ENCODE measurements at places on chromosomes 7 and 10.
A peak's percentile ranks its signal among the peaks of the same experiment; 100 is the strongest.

GRCh38 chr10:18158773-18159265, 18.6 kb downstream of the CACNB2 start:
- DNase-seq = no peak

- peak; percentile 54 for DNase-seq
These were observed 12.4 kb downstream of the NMT2 start for GRCh38 chr10:15155978-15156656.

- no peak for DNase-seq
These were observed 31.1 kb upstream of the RSBN1L start for GRCh38 chr7:77665161-77665560.

DNA sequence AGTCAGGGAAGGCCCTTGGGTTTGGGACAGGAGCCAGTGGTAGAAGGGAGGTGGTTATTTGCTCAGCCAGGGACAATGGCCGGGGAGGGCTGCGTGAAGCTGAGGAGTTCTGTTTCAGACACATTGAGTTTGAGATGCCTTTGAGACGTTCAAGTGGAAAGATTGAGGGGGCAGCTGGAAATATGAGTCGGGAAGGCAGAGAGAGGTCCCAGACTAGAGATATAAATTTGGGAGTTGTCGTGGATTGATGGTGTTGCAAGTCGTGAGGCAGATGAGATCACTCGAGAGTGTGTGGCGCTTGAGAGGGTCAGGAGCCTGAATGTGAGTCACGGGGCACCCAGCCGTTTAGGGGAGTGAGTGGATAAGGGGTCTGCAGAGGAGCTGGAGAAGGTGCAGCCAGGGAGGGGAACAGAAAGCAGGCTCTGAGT, 73.3 kb downstream of the ZMIZ1 start:
- DNase-seq = no peak

DNA sequence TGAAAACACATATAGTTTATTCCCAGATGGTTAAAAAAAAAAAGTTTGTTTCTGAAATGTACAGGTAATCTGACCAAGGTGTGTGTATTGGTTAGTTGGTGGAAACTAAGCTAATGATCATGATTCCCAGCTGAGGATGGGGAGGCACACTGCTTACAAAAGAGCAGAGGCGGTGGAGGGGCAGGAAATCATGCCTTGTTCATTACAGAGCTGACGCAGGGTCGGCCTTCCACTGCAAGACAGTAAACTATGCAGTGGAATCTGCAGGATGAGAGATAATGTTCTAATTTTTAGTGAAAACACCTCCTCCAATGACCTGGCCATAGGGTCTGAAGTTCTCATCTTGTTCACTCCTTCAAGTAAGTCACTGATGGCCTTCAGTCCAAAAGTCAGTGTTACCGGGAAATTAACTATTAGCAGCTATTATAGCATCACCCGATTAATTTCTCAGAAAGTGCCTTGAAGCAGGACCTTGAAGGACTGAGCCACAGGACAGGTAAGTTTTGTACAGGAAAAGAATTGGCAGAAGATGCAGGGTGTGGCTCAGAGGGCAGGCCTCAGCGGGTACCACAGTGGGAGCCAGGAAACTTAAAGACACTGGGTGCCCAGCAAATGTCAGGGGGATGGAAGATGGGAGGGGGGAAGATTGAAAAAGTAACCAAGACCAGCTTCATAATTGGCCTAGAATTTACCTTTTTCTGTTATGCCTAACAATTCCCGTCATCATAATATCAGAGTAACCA, 36.0 kb downstream of the MYOF start:
- no peak for DNase-seq

DNA sequence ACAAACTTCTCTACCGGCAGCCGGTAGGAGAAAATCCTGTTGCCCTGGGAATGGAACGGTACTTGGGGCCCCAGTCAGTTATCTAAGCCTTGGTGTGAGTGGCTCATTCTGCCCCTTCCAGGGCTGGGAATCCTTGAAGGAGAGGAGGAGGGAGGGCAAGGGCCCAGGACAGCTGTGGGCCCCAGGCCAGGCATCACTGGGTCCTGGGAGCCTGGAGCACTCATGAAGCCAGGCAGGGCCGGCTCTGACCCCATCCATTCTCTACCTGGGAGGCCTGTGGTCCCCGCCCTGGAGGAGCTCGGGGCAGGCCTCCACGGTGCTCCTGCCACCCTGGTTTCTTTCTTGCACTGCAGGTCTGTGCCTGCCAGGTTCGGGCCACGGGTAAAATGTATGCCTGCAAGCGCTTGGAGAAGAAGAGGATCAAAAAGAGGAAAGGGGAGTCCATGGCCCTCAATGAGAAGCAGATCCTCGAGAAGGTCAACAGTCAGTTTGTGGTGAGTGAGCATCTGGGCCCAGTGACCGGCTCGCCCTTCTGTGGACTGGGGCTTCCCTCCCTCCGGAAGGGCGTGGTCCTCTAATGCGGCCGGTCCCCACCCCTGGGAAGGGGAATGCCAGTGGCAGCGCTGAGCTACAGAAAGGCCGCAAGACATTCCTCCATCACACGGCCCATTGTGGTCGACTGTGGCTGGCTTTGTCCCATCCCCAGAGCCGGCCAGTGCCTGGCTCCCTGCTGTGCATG, 111.3 kb downstream of the RGS10 start:
- DNase-seq = no peak

- DNase-seq = peak; percentile 79
These were observed 1.8 kb downstream of the CYP2E1 start for GRCh38 chr10:133528845-133529575.

GRCh38 chr7:135898226-135898625, 78.9 kb downstream of the MTPN start:
- no peak for DNase-seq

DNA sequence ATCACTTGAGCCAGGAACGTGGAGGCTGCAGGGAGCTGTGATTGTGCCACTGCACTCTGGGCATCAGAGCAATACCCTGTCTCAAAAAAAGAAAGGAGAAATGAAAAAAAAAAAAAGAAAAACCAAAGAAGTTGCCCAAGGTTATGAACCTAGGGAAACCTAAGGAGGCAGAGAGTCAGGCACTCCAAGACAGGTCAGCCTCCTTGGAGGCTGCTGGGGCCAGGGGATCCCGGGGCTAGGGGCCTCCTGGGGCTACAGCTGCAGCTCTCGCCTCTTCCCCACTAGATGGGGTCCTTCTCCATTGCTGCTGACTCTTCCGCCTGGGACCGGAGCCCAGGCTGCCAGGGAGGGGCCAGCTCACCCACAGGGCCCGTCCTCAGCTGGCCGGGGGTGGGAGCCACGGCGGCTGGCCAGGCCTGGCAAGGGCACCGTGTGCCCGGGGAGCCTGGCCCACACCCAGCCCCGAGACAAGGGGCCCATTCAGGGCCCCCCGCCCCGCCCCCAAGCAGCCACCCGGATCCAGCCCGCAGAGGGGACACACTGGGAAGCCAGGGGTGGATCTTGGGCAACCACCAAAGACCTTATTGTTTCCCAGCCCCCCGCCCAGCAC, 1.7 kb upstream of the SPACDR start:
- peak; percentile 87 for DNase-seq

DNA sequence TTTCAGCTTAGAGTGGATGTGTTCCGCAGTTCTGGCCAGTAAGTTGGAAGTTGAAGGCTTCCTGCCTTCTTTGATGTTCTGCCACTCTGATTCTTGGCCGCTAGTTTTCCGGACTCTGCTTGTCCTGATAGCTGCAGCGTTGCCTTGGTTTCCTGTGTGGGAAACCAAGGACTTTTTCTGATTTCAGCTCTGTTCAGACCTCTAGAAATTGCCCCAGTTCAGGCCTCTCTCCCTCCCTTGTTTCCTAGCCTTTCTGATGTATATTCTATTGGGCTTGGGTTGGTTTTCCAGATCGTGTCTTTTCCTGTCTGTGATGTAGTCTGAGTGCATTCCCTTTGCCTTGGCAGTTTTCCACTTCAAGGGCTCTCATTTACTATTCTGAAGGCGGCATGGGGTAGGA, 318.7 kb downstream of the BBS9 start:
- peak; percentile 42 for DNase-seq

DNA sequence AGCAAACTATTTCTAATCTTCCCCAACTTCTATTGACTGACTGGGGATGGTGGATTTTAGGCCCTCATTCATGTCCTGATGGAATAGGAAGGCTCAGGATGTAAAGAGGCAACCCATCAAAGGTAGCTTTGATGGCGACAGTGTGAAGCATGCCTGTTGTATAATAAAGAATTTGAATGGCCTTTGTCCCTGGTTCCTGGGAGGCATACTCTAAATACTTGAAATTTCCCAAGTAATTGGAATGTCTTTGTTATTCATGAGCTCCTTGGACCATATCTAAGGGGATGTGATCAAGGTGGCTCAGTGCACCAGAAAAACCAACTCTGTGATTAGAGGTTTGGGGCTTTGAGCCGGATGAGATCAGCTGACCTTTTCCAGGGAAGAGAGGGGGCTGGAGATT, 264.5 kb upstream of the NEBL start:
- DNase-seq = no peak

Measured in hematopoietic multipotent progenitor cell treated with erythropoietin and hydrocortisone succinate and interleukin-3 and kit ligand, for 4 days (in vitro differentiated cells).